ENCODE measurements at places on chromosomes 2 and 18.

DNA sequence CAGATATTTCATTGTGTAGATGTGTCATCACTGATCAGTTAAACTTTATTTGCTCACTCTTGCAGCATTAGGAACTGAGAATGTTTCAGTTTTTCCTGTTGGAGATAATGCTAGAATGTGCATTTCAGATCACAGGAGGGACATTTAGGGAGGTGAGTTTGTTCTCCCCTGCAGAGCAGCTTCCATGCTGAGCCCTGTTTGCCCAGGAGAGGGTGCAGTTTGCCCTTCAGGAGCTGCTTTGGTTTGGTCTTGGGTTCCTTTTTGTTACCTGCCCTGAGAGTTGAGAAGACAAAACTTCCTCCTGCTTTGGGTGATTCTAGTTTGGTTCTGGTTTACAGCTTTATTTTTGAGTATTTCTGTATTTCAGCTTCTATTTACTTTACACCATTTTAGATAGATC lies 49.9 kb downstream of the DGKD start:
- DNase-seq = peak; percentile 66

DNA sequence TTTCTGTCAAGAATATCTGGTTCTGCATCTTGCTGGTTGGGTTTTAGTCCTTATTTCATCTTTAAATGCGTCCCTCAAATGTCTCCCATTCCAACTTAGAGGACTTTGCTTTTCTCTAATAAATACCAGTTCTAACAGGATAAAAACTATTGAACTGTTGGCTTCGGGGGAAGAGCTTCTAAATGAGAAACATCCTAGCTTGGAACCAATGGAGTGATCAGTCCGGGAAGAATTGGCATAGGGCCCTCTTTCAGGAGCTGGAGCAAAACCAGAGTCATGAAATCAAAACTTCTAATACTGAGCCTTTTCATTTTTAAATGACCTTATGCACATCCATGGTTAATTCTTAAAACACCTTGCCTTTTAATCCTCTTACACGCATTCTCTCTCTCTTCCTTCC lies 401.6 kb upstream of the SMIM21 start:
- no peak for DNase-seq

DNA sequence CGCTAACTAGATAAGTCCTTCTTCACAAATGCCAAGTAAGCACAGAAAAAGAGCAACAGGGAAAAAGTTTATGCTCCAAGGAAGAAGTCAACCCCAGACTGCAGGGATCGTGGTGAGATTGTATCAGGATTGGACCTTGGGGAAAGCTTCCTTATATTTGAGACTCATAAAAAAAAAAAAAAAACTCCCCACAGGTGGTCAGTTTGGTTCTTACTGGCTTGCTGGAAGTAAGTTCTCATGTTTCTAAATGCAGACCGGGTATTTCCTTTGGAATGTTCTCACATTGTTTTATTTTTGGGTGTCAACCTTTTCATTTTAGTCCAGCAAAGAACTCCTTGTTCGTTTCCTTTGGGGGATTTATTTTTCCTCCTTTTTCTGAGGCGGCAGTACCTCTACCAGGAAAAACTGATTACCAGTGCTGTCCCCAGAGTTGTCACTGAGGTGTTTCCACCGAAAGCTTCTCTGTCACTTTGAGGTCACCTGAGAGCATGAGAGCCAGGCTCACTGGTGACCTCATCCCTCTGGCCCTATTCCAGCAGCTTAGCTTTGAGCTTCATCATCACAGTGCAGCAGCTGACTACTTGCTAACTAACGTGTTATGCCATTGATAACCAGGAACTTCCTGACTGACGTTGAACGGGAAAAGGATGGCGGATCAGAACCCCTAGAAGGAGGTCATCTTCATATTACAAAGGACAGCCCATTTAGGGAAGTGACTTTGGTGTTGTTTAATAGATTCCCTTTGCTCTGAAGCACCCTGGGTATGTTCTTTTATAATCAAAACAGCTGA lies 16.8 kb upstream of the ATP8B1 start:
- peak; percentile 85 for DNase-seq

- peak; percentile 23 for DNase-seq
Observed at GRCh38 chr18:62710417-62710816, 4.9 kb upstream of the PHLPP1 start.

DNA sequence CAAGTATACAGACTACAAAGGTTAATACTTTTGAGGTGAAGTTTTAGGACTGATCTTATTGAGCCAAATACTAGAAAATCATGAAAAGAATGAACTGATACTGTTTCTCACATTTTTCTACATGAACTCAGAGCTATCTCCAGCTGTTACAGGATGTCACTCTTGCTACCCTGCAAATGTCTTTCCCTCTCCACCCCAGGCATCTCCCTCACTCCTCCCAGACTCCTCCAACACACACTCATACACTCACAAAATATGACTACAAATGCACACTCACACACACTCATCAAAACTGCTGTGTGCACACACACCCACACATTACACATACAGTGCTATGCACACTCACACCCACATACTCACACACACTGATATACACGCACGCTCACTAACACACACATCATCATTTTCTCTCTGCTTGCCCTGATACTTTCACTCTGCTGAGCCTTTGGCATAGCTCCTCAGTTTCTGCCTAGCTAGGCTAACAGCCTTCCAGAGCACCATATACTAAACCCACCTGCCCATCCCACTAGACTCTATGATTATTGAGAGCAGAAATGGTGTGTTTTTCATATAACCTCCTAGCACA lies 273.3 kb downstream of the CD226 start:
- no peak for DNase-seq

- no peak for DNase-seq
Observed at GRCh38 chr18:37662546-37663339, 97.1 kb upstream of the CELF4 start.

- no peak for DNase-seq
Observed at GRCh38 chr2:160583146-160583535, 89.5 kb upstream of the RBMS1 start.

Measured in fibroblast of villous mesenchyme (primary cell).